ENCODE measurements at places on chromosomes 7 and 10.

DNA sequence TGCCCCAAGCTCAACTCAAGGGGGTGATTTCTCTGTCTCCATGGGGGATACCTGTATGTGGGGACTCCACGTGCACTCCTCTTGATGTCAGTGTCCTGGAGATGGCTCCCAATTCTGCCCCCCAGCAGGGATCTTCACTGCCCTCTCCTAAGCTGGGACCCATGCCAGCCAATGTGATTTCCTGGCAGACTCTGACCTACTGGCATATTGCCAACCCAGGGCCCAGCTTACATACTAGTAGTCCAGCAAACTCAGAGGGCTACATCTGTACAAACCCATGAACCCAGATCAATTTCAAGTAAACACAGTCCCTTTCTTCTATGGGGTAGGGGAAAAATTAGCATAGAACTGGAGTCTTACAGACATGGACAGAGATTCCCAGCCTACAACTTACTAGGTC lies 26.2 kb upstream of the BMPR1A start:
- no peaks in the 10 kb centered on the region for H3K4me1 ChIP-seq
- H3K27ac ChIP-seq, result no peak overlapping the region
- no peak for DNase-seq
- H3K36me3 ChIP-seq, result no peaks in the 10 kb centered on the region

GRCh38 chr7:52962402-52963076 lies 72.9 kb upstream of the POM121L12 start:
- H3K36me3 ChIP-seq, result no peaks in the 10 kb centered on the region
- no peak overlapping the region for H3K4me3 ChIP-seq
- H3K27ac ChIP-seq, result no peak overlapping the region

- no peaks in the 10 kb centered on the region for H3K27me3 ChIP-seq
- DNase-seq, result no peak
- no peaks in the 10 kb centered on the region for H3K36me3 ChIP-seq
- H3K27ac ChIP-seq, result no peak overlapping the region
- no peak overlapping the region for H3K4me3 ChIP-seq
Observed at GRCh38 chr10:31413325-31413724, 94.3 kb downstream of the ZEB1 start.

DNA sequence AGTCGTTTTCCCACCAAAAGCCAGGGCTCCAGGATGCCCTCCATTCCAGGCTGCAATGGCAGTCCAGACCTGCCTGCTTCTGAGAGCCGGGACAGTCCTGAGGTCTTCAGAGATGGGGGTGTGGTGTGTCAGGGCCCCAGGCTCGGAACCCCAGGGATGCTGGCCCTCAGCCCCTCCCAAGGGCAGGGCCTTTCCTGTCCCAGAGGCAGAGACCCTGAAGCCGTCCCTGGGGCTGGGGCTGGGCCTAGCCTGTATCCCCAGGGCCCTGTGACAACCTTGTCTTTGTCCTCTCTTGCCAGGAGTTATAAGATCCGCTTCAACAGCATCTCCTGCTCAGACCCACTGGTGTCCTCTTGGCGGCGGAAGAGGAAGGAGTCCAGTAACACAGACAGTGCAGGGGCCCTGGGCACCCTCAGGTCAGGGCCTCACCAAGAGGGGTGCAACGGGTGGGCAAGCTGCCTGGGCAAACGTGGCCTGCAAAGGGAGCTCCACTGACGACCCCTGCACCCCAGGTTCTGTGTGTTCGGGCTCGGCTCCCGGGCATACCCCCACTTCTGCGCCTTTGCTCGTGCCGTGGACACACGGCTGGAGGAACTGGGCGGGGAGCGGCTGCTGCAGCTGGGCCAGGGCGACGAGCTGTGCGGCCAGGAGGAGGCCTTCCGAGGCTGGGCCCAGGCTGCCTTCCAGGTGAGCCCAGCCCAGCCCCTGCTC lies 15.9 kb downstream of the NOS3 start:
- H3K27ac ChIP-seq, result peak overlapping the region; percentile 78
- H3K36me3 ChIP-seq, result no peaks in the 10 kb centered on the region
- H3K4me3 ChIP-seq, result no peak overlapping the region
- DNase-seq, result no peak
- H3K27me3 ChIP-seq, result no peaks in the 10 kb centered on the region
- H3K4me1 ChIP-seq, result peaks cover 54% of the 10 kb centered on the region

DNA sequence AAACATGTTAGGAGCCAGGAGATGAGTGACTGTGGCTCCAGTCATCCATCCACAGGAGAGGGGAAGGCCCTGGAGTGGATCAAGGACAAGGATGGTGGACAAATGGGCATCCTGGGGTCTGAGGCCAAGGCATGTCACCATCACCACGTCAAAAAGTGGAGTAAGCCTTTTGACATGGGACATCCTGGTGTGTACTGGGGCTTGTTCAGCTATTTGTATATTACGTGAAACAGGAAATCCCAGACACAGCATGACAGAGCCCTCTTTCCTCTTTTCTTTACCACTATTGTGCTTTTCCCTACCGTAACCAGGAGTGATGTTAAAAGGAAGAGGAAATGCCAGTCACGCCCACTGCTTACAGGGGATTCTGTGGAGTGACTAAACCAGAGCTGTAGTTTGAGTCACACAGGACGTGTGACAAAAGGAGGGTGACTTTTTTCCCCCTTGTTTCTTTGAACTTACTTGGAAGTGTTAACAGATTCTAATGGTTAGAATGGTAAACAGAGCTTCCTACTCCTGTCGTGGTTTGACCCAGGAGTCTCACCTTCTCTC lies 15.4 kb downstream of the ACSL5 start:
- no peak for DNase-seq
- peak overlapping the region; percentile 89 for H3K27ac ChIP-seq
- no peaks in the 10 kb centered on the region for H3K27me3 ChIP-seq
- no peak overlapping the region for H3K4me3 ChIP-seq

GRCh38 chr7:102891693-102892261 lies 21.0 kb upstream of the LRRC17 start:
- no peaks in the 10 kb centered on the region for H3K36me3 ChIP-seq
- no peak overlapping the region for H3K4me3 ChIP-seq
- DNase-seq, result no peak
- H3K27me3 ChIP-seq, result no peaks in the 10 kb centered on the region
- H3K4me1 ChIP-seq, result no peaks in the 10 kb centered on the region

DNA sequence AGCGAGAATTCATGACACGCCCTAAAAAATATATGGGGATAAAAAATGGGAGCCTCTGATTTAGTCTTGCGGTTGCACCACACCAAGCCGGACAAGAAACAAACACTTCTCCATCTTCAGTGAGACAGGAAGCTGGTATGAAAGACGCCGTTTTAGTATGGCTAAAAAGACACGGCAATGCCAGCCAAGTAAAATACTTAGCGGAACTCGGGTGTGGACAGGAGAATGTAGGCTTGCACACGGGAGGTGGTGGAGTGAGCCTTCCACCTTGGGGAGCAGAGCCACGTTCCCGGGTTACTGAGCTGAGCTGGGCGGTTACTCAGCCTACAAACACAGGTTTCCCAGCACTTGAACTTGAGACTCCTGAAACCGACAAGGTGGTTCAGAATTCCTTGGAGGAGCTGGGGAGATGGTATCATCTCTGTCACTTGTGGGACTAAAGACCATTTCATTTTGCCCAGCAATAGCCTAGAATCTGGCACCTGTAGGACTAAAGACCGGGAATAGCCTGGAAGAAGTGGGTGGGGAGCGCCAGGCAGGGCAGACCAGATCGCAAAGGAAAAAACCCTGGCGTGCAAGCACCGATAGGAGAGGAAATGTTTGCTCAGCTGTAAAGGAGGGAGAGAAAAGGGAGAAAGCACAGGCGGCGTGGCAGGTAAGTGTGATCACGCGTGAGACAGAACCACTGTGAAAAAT lies 34.8 kb upstream of the SEPHS1 start:
- no peaks in the 10 kb centered on the region for H3K36me3 ChIP-seq
- peak overlapping the region; percentile 3 for H3K4me3 ChIP-seq
- DNase-seq, result no peak

- H3K27ac ChIP-seq, result no peak overlapping the region
- no peaks in the 10 kb centered on the region for H3K27me3 ChIP-seq
- DNase-seq, result no peak
- peaks cover 4% of the 10 kb centered on the region for H3K4me1 ChIP-seq
- H3K36me3 ChIP-seq, result peaks cover 12% of the 10 kb centered on the region
Observed at GRCh38 chr10:113713640-113713982, 33.9 kb downstream of the CASP7 start.

DNA sequence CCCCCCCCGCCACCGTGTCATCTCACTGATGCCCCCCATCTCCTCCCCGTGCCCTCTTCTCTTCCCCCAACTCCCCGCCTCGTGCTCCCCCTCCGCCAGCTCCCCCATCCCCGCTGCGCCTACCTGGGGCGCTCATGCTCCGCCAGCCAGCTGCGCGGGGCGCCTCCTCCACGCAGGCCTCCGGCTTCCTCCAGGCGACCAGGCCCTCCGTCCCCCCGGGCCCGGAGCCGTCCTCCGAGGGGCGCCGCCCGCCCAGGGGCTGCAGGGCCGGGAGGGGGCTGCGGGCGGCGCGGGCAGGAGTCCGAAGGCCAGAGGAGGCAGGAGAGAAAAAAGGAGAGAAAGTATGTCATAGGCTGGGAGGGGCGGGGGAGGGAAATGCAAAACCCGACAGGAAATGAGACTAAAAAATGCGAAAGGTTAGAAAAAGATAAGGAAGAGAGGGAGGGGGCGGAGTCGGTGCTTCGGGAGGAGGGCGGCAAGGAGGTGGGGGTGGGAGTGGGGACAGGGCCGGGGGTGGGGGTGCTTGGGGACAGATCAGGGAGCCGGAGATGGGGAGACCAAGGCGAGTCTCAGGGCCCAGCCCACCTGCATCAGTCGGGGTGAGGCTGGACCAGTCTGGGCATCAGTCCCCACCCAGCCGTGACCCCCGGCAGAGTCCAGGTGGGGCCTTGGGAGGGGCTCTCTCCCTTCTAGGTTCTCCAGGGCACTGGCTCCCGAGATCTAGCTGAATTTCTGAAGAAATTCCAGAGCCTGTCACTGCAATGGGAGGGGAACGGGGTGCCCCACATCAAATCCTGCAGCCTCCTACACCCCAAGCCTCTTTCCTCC lies at the start of gene CARD11:
Gene CARD11, minus strand, starts transcription at position 324 of the 828 bp plus-strand sequence. CDS start 85,361 bp downstream, outside the sequence.
- H3K4me3 ChIP-seq, result peak within 1 kb of the TSS; percentile 78
- H3K27me3 ChIP-seq, result no peaks in the 10 kb centered on the region

DNA sequence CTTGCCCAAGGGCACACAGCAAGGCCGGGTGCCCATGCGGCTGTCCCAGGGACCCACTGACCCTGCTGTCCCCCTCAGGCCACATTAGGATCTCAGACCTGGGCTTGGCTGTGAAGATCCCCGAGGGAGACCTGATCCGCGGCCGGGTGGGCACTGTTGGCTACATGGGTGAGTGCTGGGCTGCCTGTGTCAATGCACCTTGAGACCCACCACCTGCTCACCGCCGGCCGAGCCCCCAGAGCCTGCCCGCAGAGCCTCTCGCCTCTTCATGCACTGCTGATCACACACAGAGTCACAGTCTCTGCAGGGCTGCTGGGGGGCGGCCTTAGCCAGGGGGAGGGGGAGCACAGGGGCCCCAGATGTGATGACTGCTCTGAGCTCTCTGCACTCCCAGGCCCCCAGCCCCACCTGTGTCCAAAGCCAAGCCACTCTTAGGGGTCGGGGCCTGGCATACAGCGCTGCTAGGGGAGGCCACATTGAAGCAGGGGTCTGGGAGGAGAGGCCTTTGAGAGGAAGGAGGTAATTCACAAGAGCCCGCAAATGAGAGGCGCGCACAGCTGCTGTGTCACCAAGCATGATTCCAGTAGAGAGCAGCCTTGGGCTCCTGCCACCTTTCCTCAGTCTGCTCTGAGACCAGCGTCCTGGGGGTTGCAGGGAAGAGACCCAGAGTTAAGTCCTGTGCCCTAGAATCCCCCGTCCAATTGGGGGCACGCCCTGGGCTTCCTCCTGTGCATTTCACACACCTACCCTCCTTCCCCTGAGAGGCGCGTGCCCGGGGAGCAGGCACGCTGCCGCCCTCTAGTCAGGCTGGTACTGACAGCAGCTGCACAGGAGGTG lies 100.4 kb downstream of the RGS10 start:
- H3K27me3 ChIP-seq, result no peaks in the 10 kb centered on the region
- no peak for DNase-seq
- peaks cover 15% of the 10 kb centered on the region for H3K4me1 ChIP-seq
- no peak overlapping the region for H3K27ac ChIP-seq
- H3K4me3 ChIP-seq, result no peak overlapping the region

DNA sequence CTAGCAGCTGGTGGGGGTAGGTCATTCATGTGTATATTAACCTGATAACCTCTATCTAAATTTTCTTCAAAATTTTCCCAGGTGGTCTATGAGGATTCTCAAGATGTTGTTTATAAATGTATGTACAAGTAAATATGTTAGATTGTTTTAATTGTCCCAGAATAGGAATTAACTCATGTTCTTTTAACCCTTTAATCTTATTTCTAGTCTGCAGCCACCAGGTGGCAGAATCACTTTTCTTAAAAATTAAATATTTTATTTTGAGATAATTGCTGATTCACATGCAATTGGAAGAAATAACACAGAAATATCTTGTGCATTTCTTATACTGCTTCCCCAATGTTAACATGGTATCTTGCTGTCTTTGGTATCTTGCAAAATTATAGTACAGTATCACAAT lies 589.5 kb downstream of the ARL4A start:
- H3K36me3 ChIP-seq, result no peaks in the 10 kb centered on the region
- no peak overlapping the region for H3K27ac ChIP-seq
- no peak for DNase-seq
- H3K4me1 ChIP-seq, result no peaks in the 10 kb centered on the region
- H3K4me3 ChIP-seq, result no peak overlapping the region

GRCh38 chr7:155020996-155021395 lies 18.1 kb upstream of the PAXIP1 start:
- H3K4me1 ChIP-seq, result no peaks in the 10 kb centered on the region
- H3K27me3 ChIP-seq, result no peaks in the 10 kb centered on the region
- no peak overlapping the region for H3K4me3 ChIP-seq
- H3K36me3 ChIP-seq, result no peaks in the 10 kb centered on the region
